ENCODE measurements at places on chromosomes 13 and 19.

DNA sequence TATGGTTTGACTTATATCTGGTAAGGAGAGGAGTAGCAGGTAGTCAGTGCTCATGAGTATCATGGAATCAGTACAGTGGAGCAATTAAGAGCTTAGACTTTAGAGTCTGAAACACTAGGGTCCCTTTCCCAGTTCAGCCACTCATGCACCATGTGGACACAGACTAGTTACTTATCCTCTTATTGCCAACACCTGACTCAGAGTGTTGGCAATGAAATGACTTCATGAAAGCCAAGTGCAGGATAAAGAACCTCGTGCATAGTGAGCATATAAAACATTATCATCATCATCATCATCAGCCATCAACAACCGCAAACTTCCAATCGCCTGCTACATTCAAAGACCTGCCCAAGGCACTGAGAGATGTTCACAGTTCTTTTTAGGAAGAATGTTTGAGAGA is 164.2 kb downstream of the FOXO1 start:
- DNase-seq, result no peak

DNA sequence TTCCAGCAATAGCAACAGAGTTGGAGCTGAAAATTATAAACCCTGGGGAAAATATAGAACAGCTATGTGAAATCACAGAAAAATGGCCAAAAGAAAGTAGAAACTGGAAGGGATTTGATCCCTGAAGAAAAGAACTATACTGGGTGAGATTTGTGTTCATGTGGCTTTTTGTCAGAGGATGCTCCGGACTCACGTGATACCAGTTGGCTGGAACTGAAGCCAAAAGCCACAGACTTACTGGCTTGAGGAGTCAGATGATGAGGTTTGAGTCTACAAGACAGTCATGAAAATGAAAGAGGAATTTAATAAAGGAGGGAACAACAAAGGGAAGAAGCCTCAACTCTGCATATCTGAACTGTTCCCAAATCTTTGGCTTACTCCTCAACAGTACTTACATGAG is 427.1 kb downstream of the GPC5 start:
- DNase-seq, result no peak

DNA sequence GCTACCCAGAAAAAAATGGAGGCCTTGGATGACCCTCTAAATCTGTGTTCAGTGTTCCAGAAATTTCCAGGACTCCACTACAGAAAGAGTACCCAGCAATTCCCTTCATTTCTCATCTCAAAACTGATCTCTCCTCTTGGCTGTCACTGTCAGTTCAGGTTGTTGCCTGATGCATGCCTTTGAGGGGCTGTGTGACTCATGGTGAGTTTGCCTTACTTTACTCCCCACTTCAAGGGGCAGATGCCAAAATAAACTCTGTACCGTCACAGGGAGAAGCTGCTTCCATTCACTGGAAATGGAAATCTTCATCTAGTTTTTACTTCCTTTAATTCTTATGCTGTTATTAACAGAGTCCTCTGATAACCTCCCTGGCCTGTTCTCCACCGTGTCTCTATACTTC is 1075.0 kb downstream of the DIAPH3 start:
- no peak for DNase-seq

GRCh38 chr19:34348899-34349487 is 16.0 kb upstream of the GPI start:
- no peak for DNase-seq

DNA sequence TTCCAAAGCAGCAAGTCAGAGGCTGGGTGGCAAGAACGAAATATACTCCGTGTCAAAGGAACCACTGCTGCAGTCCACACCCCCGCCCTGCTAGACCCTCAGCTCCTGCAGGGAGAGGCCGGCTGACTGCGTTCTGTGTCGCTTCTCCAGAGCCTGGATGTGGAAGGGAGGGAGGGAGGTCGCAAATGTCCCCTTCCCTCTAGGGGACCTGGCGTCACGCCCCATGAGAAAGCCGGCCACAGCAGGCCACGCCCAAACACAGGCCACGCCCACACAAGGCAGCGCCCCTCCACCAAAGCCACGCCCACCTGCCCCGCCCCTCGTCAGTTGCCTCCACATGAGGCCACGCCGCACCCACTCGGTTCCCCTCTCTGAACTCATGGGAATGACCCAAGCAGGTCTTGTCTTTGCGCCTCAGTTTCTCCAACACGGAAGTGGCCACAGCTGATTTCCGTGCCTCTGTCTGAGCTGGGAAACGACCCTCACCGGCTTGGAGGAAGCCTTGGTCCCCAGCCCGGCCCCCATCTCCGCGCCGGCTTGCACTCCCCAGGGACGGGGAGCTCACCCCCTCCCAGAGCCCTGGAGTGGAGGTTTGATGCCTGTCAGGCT is 38.4 kb upstream of the TCF3 start:
- no peak for DNase-seq

DNA sequence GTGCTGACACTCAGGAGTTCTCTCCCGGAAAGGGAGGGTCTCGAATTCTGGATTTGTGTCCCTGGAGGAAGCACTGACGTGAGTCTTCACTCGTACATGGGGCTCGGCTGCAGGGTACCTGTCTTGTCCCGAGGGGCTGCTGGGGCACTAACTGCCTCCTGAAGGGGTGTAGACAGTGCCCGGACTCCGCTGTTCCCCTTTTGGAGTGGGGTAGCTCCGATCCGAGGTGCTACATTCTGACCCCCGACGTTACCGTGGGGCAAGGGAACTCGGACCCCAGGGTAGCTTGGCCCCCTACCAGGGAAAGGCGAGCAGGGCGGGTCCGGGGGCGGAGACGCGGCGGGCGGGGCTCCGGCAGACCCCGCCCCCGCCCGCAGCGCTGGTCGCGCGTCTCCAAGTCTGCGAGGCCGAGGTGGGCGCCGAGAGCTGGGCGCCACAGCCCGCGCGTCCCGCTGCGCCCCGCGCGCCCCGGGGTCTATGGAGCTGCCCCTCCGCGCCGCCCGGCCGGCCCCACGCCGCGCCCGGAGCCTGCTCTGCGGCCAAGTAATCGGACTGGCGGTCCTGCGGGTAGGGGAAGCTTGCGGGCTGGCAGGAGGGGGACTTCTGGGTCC is at the start of gene NPAS1:
TSS of gene NPAS1 (plus strand) at position 407 of the 611 bp plus-strand sequence. CDS start 1,211 bp downstream, outside the sequence.
- DNase-seq, result no peak

GRCh38 chr13:42041011-42041683 is 7.3 kb upstream of the DGKH start:
- peak; percentile 77 for DNase-seq

DNA sequence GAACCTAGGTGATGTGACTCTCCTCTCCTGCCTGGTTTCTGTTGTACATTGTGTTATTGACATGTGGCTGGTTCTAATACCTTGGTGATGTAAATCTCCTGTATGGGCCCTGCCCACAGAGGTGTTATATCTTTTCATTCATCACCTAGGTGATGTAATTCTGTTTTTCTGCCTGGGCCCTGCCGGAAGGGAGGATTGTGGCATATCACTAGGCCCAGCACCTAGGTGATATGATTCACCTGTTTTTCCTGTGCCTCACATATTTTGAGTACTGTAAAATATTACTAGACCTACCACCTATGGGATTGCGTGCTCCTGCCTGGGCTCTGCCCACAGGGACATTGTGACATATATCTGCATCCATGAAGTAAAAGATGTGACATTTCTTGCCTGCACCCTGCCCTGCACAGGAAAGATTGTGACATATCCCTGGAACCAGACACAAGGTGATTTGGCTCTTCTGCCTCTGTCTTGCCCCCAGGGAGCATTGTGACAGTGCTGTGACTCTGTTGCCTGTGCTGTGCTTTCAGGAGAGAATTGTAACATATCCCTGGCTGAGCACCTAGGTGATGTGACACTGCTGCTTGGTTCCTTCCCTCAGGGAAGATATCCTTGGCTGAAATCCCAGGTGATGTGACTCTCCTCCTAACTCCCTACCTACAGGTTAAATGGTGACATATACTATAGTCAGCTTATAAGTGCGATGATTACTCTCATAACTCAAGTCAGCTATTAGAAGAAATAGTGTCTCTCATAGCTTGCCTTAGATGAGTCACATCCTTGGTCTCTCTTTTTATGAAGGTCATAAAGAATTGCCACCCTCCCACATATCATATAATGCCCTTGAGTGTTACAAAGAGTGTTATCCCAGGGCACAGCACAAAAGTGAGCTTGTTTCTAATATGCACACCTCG is 13.3 kb upstream of the ZNF681 start:
- no peak for DNase-seq

DNA sequence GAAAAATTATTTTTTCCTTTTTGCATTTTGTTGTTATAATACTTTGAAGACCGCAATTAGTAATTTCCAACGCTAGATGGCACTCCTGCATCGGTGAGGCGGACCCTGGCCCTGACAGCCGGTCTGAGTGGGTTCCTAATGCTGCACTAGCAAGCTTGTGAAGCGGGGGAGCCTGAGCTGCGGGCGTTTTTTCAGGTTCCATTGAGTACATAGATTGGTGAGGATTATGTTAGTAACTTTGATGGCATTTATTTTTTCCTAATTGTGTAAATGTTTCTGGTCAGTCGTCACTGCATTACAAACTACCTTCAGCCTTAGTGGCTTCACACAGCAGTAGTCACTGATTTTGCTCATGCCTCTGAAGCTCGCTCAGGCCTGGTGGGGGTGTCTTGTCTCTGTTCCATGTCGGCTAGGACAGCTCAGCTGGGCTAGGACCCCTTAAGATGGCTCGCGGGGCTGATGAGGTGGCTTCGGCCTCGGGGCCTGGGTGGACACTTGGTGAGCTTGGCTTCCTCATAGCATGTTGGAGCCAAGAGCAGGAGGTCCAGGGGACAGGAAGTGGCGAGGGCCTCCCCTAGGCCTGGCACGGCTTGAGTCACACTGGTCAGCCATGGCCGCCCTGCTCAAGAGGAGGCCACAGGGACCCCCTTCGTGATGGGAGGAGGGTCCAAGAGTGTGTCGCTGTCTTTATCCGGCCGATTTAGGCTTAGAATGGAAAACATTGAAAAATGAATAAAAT is 25.0 kb downstream of the ERCC5 start:
- DNase-seq, result no peak

DNA sequence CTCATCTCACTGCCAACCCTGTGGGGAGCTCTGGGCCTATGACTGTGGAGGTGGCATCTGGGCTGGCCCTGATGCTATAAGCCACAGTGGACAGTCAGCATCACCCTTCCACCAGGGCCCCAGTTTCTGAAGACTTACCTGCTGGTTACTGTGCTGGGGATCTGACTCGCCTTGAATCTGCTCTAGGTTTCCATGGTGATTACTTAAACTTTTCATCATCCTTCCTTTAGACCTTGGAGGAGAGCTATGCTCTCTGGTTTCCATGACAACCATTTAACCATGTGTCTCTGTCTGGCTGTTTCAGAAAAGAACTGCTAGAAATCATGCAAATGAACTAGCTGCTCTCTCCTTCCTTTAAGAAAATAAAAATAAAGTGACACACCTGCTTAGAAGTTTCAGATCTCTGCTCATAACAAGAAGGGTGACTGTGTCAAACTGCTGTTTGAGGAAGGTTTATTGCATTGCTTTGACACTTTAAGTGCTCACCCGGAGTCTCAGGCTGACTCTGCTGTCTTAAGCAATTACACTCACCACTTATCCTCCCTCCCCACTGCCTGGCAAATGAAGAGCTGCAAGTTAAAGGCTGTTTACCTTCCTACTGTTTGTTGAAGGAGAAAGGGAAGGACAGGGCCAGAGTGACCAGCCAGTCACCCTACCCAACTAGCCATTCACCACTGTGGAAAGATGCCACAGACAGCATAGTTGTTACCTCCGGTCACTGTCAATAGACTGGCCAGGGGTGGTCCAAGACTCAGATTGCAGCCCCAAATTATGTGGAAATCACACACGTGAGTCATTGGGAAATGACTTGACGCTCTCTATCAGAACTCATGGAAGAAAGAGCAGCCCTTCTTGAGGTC is 87.6 kb downstream of the HSPH1 start:
- DNase-seq, result no peak

GRCh38 chr13:102548811-102549210 is 48.0 kb upstream of the TPP2 start:
- DNase-seq, result no peak

DNA sequence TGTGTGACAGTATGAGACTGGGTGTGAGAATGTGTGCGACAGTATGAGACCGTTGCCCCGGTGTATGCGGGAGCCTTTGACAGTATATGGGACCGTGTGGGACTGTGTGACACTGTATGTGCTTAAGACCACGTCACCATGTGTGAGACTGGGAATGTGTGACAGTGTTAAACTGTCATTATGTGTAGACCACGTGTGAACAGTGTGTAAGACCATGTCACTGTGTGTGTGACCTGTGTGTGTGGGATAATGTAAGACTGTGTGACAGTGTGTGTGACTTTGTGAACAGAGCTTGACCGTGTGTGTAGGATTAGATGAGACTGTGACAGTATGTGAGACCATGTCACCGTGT is 549 bp downstream of the ZNF583 start:
- no peak for DNase-seq

- DNase-seq, result peak; percentile 83
These were observed at the start of gene MAP3K10 for GRCh38 chr19:40190891-40191835. Gene MAP3K10, plus strand, starts transcription at chr19:40191426. Its CDS starts 606 bp downstream, at chr19:40192032.

- no peak for DNase-seq
These were observed 133.1 kb upstream of the ZNF91 start for GRCh38 chr19:23528376-23528775.

- no peak for DNase-seq
These were observed 3.0 kb upstream of the NANOS2 start for GRCh38 chr19:45917421-45918091.

- DNase-seq, result no peak
These were observed 714 bp downstream of the HSH2D start for GRCh38 chr19:16144216-16144581.

DNA sequence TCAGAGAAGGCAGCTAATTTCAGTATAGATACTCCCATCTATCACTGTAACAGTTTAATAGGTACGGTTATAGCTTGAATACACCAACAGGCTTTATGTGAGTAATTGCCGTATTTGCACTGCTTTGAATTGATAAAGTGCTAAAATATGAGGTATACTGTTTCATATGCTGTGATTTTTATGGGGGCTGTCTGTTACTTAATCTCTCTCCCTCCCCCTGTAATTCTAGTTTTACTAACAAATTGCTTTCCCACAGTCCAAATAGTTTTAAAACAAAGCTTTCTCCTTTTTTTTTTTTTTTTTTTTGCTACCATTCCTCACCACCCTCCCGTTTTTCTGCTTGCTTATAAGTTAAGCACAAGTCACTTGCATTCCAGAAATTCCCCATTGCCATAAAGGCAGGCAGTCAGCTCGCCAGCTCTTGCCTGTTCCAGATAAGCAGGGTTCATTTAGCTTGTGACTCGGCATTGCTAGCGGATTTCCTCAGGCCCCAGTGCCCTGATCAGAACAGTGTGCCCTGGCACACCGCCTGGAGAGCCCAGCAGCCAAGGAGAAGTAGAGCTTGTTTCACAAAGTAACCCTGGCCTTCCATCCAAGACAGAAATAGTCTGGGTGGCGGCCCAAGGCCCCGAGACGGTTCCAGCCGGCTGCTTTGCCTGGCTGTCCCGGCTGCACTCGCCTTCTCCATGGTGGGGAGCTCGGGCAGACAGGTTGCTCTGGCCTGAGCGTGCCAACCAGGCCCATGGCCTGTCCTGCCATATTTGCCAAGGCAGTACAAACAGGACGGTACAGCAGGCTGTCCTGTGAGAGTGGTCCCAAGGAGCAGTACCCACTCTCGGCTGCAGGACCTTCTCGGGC is 43.5 kb upstream of the NPAS1 start:
- DNase-seq, result peak; percentile 99

- no peak for DNase-seq
These were observed 142.1 kb downstream of the POSTN start for GRCh38 chr13:37456506-37456905.

DNA sequence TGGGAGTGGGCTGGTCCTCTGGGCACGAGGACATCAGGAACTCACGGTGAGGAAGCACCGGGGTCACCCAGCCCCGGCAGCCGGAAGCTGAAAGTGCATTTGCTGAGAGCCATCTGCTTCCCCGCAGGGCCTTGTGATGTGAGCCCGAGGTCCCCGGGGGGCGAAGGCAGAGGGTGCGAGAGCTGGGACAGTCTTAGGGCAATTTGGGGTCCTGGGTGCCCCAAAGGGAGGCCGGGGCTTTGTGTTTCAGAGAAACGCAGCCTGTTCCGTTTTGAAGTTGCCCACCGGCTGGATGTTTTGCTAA is 4.8 kb downstream of the F2RL3 start:
- no peak for DNase-seq
